ENCODE measurements at places on chromosomes 12 and 14.

DNA sequence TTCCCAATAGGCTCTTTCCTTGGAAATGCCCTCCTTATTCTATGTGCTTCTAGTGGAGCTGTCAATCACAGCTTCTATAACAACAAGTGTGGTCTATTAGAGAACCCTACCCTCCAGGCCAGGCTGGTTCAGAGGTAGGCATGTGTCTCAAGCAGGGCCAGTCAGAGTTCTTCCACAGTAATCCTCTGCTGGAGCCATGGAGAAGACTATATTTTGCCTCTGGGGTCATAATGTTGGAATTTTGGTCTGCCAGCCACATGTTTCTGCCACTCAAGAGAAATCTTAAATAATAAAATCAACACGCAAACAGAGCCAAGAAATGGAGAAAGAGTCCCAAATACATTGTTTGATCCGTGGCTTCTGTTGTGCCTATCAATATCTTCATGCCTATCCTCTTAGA is 23.8 kb upstream of the FICD start:
- DNase-seq = no peak

DNA sequence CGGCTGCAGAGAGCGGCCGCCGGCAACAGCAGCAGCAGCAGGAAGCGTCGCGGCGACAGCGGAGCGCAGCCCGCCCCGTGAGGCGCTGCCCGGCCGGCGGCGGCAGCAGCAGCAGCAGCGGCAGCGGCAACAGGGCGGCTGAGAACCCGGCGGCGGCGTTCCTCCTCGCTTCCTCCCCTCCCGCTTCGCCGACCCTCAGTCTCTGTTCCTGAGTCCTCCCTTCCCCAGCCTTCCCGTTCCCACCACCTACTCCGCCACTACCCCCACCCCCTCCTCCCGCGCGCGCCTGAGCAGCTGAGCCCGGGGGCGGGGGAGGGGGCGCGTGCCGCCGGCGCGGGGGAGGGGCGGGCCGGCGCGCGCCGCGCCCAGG is 310 bp downstream of the BICDL1 start:
- peak; percentile 25 for DNase-seq

DNA sequence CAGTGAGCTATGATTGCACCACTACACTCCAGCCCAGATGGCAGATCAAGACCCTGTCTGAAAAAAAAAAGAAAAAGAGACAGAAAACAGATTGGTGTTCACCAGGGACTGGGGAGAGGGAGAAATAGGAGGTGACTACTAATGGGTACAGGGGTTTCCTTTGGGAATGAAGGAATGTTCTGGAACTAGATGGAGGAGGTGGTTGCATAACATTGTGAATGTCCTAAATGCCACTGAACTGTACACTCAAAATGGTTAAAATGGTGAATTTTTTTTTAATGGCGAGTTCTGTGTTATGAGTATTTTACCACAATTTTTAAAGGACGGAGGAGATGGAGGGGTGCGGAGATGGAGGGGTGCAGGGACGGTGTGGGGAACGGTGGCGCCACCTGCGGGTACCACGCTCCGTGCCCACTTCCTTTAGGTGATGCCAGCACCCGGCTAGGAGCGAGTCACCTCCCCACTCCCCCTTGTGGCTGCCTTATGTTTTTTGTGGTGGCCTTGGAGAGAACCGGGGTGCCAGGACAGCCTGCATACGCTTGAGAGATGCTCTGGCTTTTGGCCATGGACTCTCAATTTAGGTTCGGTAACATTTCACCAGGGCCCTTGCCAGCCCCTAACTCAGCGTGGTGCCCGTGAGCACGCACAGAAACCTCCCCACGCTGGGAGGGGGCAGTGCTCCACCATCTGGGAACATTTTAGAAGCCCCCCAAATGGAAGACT is 16.1 kb downstream of the UBC start:
- peak; percentile 65 for DNase-seq

DNA sequence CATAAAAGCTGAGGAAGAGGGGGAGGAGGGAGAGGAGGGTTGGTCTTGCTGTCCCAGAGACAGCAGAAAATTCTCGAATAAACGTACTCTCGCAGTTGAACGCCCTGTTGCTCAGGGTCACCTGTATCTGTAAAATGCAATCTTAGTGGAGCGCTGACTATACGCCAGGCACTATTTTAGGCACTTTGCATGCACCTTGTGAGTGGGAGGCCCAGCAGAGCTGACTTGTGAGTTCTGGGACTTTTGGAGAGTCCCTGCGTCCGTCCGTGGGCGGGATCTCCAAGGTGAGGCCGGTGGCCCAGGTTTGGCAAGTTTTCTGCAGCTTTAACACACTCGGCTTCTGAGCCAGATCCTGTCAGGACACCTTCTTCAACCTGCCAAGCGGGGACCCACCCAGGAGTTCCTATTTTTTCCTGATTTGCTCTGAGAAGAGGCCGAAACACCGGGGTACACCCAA is 32.5 kb upstream of the PLEKHG6 start:
- DNase-seq = peak; percentile 57

- DNase-seq = no peak
Measured at GRCh38 chr12:2238111-2238510, 185.3 kb downstream of the CACNA1C start.

GRCh38 chr14:97630249-97630648 is 833.1 kb downstream of the VRK1 start:
- no peak for DNase-seq

- no peak for DNase-seq
Measured at GRCh38 chr12:50842637-50843493, at the start of gene TMPRSS12. Gene TMPRSS12, plus strand, starts transcription at chr12:50842926. Its CDS starts 39 bp downstream, at chr12:50842965.

DNA sequence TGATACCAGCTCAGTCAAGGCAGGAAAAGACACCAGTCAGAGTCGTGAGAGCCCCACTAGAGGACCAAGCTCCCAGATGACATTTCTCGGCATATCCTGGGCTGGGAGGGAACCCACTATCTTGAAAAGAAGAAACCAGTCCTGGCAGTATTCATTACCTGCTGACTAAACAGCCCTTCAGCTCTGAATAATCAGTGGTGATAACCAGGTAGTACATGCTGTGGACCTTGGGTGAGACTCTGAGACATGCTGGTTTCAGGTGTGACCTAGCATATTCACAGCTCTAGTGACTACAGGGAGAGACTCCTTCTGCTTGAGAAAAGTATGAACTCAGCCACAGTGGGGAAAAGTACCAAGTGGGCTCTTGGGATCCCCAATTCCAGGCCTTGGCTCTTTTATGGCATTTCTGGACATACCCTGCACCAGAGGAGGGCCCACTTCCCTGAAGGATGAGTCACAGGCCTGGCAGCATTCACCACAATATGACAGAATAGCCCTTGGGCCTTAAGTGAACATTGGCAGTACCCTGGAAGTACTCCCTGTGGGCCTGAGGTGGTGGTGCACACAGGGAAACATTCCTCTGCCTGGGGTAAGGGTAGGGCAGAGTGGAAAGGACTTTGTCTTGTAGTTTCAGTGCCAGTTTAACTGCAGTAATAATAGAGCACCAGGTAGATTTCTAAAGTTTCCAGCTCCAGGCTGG is 82.6 kb upstream of the SLC38A4 start:
- DNase-seq = no peak

DNA sequence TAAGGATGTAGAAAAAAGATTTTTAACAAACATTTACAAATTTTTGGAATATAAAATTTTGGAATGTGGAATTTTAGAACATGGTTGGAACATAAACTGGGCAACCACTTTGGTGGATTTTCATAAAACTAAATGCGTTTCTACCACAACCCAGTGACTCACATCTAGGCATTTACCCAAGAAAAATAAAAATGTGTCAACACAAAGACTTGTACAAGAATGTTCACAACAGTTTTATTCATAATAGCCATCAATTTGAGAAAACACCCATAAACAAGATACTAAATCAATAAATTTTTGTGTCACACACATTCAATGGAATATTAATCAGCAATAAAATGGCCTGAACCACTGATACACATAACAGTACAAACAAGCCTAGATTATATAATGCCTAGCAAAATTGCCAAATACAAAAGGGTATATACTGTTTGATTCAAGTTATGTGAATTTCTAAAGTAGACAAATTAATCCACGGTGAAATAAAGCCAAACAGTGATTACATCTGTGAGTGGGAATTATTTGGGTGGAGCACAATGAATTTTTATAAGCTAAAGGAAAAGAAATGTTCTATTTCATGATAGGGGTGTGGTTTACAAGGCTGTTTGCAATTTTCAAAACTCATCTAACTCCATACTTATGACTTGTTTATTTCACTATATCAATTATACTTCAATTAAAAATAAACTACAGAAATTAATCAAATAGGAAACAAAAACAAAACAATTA is 415.2 kb upstream of the OR4E1 start:
- no peak for DNase-seq

DNA sequence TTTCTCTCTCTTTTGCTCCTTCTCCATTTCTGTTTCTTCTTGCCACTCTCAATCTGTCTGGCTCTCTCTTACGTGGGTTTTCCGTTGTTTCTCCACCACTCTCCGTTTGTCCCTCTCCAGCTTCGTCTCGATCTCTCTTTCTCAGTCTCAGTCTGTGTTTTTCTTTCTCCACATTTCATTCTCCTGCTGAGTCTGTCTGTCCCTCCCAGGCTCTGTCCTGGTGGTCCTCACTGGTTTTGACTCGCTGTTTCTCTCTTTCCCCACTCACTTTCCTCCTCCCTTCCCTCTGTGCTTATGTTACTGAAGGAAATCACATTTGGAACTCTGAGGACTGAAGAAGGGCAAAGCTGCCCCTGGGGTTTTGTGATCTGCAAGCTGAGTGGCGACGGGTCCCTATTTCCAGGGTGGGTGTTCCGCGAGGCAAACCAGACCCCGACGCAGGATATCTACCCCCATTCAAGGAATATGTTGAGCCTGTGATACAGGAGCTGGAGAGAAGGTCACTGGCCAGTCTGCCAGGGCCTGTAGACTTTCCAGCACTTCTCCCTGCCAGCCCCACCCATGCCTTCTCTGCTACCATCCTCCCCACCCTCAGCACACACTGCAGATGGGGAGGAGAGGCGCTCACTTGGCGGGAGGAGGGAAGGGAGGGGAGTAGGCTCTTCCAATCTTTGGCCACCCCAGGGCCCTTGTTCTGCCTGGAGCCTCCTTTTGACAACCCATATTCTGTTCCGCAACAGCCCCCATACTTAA is 102.7 kb upstream of the MAP1LC3B2 start:
- no peak for DNase-seq

GRCh38 chr14:101634850-101635748 is 73.8 kb downstream of the DIO3 start:
- DNase-seq = no peak

GRCh38 chr12:66269142-66269541 is 33.2 kb upstream of the HELB start:
- DNase-seq = no peak

- DNase-seq = no peak
Measured at GRCh38 chr14:105366386-105367074, 31.8 kb upstream of the TEX22 start.

DNA sequence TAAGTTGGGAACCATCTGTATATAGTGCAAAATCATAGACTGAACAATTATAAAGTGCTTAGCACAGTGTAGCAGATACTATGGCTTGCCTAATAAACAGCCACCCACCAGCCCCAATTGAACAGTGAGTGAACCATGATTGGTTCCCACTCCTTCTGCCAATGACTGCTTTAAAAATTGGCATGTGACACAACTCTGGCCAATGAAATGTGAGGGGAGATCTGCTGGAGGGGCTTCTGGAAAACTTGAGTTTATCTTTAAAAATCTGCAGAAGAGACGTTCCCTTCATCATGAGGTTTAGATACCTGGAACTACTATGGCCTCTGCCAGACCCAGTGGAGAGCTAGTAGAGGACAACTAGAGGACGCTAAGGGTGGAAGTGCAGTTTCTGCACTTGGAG is 4.7 kb downstream of the PIGH start:
- DNase-seq = no peak

DNA sequence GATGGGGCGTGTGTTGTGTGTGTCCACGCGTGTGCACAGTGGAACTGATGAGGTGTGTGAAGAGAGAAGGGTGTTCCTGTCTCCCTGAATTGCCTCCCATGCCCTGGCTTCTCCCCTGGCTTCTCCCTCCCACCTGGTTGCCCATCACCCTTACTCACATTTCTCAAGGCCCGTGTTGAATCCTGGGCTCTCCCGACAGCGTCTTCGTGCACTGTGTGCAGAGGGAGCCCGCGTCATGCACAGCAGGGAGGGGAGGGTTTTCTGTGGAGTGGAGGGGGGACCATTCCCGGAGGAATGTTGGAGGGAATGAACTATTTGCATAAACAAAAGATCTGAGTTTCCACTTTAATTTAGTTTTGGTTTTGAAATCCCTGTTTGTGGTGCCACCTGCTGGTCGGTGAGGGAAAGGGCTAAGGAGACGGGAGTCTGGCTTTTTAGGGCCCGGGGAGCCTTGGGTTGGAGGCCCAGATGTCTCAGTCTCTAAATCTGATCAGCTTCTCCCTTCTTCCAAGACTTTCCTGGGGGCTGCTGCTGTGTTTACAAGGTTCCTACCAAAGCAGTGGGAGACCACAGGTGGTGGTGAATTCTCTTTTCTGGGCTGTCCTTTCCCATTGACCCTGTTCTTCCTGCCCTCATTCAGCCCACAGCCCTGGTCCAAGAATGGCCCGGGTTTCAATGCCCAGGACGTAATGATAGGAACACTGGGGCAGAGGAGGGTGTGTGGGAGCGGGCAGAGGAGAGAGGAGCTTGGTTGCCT is at the start of gene C1R:
Gene C1R (minus strand): TSS at position 217 of the 757 bp plus-strand sequence. CDS start 57 bp downstream, at position 160.
- DNase-seq = peak; percentile 39

GRCh38 chr14:94888121-94888520 is 118.2 kb upstream of the GSC start:
- no peak for DNase-seq
